Stimulated activated CD4-positive, alpha-beta T cell treated with anti-CD3 and anti-CD28 coated beads, Interleukin-15, amount 100 ng/mL, for 48 hours (primary cell): ENCODE measurements at places on chromosomes 6 and 20.

GRCh38 chr20:45211569-45212474 is 5.0 kb downstream of the SEMG1 start:
- DNase-seq: no peak

- no peak for DNase-seq
Observed at GRCh38 chr6:148263010-148263409, 79.6 kb upstream of the SASH1 start.

GRCh38 chr20:64137598-64138031 is 26.6 kb upstream of the MYT1 start:
- no peak for DNase-seq

- DNase-seq: no peak
Observed at GRCh38 chr20:24208652-24209051, 220.1 kb upstream of the GGTLC1 start.

GRCh38 chr20:20732641-20733040 is 20.2 kb upstream of the RALGAPA2 start:
- DNase-seq: no peak

DNA sequence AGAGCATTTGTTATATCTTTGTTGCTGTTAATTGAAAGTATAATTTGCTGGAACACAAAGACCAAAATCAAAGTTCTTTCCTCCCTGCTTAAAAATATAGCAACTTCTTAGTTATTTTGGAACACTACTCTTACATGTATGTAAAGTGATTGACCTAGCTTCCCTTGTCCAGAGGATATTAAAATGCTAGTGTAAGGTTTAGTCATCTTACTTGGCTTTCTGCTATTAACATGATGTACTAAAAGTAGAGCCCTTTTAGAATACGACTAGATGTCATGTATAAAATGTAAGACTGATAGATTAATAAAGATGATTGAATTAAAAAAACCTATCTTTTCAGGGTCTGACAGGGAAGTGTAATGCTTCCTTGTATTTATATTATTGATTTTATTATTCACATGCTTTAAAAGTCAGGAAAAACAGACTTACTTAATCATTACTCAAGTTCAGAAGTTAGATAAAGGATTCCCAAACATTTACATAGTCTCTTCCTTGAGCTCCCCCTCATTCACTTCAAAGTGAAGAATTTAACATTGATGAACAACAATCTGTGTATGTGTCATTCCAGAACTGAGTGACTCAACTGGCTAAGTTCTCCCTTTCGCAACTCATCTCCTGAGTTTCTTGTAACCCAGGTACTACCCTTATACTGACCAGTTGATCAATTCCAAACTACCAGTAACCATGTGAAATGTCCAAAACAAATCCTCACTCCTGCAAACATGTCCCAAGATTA is 50.9 kb downstream of the BTBD9 start:
- no peak for DNase-seq

DNA sequence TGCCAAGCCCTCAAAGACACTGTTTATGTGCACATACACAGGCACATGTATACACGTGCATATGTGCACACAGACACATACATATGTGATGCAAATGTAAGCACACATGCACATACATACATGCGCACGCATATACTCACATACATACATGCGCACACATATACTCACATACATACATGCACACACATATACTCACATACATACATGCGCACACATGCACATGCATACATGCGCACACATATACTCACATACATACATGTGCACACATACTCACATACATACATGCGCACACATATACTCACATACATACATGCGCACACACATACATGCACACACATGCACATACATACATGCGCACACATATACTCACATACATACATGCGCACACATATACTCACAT is 20.5 kb upstream of the FOXQ1 start:
- no peak for DNase-seq

DNA sequence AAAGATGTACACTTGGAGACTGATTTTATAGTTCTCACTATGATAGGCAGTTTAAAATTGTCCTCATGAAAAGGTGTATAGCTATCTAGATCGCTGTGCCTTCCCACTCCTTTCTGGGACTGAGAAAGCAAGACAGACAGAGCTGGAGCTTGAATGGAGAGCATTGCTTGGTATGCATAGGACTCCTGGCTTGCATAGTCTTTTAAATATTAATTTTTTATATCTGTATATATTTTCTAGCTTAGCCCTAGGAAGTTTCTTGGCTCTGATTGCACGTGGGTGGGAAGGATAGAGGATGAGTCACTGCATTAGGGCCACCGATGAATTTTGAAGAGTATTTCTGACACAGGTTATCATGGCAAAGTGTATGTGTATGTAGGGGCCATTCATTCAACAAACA is 150.0 kb upstream of the SPACA1 start:
- DNase-seq: no peak

DNA sequence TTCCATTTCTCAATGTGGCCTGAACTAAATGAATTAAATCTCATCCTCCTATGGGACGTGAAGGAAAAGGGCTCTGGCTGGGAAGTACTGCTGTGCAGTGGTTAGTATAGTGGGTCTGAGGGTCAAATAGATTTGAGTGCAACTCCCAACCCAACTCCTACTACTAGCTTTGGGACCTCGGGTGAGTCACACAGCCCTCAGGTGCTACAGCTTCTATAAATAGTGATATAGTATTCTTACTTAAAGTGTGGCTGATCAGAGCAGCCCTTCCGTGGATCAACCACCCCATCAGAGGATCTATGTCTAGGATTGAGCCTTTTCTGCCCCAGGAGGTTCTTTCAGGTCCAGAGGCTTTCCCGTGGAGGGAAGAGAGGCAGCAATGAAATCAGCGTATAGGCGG is 904 bp upstream of the UST start:
- DNase-seq: no peak

DNA sequence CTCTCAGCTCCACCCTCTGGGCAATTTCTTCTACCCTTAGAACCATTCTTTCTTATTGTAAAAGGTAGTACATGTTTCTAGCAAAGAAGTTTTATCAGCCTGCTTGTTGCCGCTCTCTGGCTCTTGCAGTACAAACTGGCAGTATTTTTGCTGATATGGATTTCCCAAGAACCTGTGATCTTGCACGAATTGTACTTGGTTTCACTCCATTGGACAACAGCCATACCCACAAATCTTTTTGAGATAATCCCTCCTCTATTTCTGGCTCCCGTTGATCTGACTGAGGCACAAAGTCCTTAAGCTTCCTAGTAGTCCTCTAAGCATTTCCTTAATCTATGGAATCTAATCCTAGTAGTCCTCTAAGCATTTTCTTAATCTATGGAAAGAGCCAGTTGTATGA is 487.0 kb upstream of the PTCHD4 start:
- no peak for DNase-seq

DNA sequence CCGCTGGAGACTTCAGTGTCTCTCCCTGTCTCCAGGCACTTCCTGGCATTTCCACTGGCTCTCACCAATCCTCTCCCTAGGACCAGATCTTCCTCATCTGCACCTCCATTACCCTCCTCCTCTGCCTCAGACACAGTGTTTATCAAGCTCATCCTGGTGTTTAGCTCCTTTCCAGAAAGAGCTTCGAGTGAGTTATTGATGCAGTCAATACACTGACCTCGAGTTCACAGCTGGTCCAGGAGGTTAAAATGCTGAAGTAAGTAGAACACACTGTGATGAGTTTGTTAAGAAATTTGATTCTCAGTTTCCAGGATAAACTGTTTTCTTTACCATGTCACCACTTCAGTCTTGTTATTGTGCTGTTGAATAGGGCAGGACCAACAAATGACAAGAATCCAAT is 42.1 kb upstream of the ARMC2 start:
- no peak for DNase-seq

- no peak for DNase-seq
Observed at GRCh38 chr6:19342616-19343015, 494.6 kb upstream of the ID4 start.

DNA sequence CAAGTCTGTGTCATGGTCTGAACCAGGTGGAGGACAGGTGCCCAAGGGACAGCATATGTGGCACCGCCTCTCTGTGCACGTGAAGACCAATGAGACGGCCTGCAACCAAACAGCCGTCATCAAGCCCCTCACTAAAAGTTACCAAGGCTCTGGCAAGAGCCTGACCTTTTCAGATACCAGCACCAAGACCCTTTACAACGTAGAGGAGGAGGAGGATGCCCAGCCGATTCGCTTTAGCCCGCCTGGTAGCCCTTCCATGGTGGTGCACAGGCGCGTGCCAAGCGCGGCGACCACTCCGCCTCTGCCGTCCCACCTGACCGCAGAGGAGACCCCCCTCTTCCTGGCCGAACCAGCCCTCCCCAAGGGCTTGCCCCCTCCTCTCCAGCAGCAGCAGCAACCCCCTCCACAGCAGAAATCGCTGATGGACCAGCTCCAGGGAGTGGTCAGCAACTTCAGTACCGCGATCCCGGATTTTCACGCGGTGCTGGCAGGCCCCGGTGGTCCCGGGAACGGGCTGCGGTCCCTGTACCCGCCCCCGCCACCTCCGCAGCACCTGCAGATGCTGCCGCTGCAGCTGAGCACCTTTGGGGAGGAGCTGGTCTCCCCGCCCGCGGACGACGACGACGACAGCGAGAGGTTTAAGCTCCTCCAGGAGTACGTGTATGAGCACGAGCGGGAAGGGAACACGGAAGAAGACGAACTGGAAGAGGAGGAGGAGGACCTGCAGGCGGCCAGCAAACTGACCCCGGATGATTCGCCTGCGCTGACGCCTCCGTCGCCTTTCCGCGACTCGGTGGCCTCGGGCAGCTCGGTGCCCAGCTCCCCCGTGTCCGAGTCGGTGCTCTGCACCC is 109.5 kb upstream of the RAB32 start:
- DNase-seq: no peak

- DNase-seq: no peak
Observed at GRCh38 chr6:82131441-82131840, 116.1 kb downstream of the IBTK start.

- DNase-seq: peak; percentile 14
Observed at GRCh38 chr6:118283766-118284165, 264.3 kb upstream of the PLN start.

- DNase-seq: no peak
Observed at GRCh38 chr20:14199111-14199510, 138.3 kb downstream of the FLRT3 start.

GRCh38 chr20:57186192-57186591 is 80.2 kb downstream of the BMP7 start:
- no peak for DNase-seq

DNA sequence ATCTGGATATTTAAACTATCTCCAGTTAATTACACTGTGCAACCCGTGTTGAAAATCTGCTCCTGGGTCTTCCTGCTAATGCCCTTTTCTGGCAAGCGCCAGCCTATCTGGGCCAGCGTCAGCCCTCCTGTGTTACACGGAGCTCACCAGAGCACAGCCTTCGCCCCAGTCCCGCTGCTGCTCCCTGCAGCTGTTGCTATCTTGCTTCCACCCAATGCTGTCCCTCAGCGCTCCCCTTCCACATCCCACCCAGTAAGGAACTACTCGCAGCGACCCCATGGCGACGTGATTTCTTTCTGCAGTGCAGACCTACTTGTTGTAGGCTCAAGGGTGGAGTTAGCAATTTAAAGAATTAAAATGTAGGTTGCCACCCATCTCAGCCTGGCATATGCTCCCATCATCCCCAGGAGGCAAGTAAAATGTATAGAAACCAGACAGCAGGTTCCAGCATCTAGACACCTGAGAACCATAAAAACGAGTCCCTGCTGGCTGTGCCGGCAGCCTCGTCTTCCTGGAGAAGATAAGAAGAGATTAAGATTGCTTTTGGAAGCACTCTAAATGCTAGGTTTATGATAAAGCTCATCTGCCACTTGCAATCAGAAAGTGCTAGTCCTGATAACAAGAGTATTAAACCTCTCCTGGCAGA is 254.3 kb upstream of the FOXQ1 start:
- DNase-seq: no peak

GRCh38 chr6:134584847-134585516 is 267.1 kb upstream of the SGK1 start:
- no peak for DNase-seq

DNA sequence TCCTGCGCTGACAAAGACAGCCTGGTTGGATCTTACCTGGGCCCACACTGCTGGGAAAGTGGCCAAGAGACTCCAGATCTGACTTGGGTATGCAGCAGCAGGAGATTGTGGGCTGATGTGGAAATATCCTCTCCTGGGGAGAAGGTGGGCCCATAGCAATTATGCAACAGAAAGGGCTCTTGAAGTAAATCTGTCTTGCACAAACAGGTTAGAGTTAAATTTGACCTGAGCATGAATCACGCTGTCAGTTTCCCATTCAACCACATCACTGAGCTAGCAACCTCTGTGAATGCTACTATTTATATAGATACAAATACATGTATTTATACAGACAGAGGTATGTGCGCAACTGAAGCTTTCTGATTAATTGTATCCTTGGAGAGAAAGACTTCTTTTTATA is 28.3 kb upstream of the PDYN start:
- no peak for DNase-seq

DNA sequence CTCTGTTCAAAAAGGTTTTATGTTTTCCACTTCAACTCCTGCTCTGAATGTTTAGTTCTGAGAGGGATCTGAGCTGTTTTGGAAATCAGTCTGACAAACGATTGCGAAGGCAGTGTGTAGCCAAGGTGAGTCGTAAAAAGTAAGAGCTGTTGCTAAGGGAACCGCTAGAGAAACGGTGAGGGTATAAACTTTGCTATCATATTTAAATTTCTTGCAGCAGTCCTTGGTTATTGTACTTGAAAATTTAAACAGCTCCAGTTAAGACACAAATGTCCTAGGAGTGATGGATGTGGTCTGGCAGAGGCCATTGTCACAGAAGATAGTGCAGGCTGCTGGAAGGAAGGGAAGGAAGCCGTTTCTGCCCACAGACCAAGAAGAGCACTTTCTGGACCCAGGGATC is 64.9 kb upstream of the CITED2 start:
- no peak for DNase-seq

GRCh38 chr6:38933426-38933825 is 115.2 kb upstream of the GLP1R start:
- DNase-seq: no peak

DNA sequence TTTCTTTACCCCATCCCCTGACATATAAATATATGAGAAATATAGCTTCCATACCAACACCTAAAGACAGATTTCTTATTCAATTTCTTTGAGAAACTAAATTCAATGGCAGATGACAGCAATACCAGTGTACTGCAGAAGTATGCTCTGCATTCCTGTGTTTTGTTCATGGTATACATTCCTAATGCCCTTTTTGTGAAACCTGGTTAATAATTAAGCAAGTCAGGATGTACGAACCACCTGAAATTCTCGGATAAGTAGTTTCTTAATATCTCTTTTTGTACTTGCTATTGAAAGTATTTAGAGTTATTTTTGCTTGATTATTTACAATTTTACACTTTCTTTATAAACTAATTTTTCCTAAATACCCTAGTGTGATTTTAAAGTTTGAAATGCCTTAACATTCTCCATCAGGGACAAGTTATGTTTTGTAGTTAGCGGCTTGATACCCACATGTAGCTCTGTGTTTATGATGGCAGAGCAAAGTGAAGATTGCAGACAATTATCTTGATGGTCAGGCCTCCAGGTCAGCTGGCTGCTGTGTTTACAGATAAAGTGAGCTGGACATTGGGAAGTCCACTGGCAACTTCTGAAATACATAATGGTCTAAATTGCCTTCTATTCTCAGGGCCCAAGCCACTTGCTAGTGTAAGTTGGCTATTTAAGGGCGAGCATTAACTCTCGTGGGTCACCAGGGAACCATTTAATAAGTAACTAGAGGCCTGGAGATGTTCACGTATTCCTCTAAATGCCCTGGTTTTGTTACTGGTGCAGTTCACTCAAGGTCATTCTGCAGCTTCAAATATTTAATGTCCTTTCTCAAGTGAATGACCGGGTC is 58.2 kb downstream of the PLCB1 start:
- no peak for DNase-seq

- DNase-seq: no peak
Observed at GRCh38 chr6:90406142-90406794, 109.6 kb upstream of the BACH2 start.
